ENCODE measurements at places on chromosomes 16 and 17.

DNA sequence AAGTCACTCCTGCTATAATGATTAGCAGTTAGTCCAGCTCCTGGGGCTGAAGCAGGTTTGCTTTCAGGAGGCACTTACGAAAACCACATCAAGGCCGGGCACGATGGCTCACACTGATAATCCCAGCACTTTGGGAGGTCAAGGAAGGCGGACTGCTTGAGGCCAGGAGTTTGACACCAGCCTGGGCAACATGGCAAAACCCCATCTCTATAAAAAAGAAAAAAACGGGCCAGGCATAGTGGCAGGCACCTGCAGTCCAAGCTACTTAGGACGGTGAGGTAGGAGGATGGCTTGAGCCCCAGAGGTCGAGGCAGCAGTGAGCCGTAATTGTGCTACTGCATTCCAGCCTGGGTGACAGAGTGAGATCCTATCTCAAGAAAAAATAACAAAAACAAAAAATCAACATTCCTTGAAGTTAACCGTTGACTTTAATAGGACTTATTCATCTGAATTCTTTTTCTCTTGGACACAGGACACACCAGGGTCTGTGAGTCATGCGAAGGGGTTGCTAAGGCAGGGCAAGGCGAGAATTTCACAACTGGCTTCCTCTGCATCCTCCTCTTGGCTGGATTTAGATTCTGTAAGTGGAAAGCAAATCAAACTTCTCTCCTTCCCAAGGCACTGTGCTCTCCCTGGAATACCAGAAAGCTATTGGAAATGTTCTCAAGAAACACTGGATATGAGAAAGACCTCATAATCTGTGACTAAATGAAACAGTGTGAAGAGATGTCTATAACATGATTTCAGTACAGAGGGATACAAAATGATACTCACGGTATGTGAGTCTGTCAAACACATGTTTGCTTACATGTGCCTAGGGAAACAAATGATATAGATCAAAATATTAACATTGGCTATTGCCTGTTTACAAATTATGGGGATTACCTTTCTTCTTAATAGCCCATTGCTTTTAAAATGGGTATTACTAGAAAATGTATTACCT, 99.5 kb downstream of the SYCE1L start:
- no peak for DNase-seq

GRCh38 chr16:9763505-9763904, 418.7 kb downstream of the GRIN2A start:
- no peak for DNase-seq

GRCh38 chr16:57759131-57759530, 23.6 kb downstream of the KATNB1 start:
- no peak for DNase-seq

DNA sequence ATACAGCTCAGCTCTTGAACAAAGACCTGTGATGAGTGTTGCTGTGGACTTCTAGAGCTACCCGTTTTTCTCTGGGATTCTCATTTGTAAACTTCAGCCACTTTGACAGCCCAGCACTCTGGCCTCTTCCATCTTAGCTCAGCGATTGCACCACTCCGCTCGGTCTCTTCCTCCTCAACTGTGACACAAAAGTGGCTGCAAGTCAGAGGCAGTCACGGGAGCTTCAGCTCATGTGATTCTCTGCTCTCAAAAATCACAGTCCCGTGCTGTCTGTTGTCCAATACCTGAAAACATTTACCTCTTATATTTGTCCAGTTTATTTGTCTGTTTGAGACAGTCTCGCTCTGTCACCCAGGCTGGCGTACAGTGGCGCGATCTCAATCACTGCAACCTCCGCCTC, 75.7 kb upstream of the DNAH17 start:
- DNase-seq = no peak

DNA sequence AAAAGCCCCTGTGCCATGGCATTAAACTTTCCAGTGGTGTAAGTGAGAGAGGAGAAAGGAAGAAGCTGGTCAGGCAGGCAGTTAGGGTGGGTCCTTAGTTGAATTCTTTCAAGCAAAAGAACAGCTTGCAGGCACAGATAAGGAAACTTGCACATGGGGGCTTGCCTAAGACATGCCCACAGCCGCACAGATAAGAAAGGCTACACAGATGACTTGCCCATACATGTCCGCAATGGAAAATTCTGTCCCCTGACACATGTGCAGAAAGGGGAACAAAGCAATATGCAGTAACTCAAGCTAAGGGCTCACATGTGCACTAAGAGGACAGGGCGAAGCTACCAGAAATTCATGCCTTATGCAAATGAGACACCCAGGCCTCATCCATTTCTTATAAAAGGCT, 69.9 kb downstream of the GSG1L start:
- DNase-seq = peak; percentile 81

DNA sequence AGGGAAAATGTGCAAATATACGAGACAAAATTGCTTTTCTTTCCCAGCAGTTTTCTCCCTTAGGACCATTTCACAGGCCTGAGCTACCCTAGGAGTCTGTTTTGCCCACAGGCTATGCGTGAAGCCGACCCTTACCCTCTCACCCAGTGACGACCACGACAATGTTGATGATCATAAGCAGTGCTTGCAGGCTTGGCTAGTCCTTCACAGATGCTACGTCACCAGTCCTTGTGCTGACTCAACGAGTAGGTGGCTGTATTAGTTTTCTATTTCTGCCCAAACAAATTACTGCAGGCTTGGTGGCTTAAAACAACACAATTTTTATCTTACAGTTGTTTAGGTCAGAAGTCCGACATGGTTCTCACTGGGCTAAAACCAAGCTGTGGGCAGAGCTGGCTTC, 574.6 kb upstream of the HSBP1 start:
- no peak for DNase-seq

GRCh38 chr16:77376358-77376757, 58.5 kb downstream of the ADAMTS18 start:
- DNase-seq = no peak

- peak; percentile 61 for DNase-seq
Measured at GRCh38 chr17:42118545-42118944, 2.6 kb downstream of the KAT2A start.

GRCh38 chr16:1810106-1810505, 16.5 kb downstream of the HAGH start:
- DNase-seq = no peak
